ENCODE measurements at places on chromosomes 16 and 17. TPM values are rescaled to one million over a fixed set of nuclear protein-coding genes. Genes with fewer than 3 reads are reported as not detected.
A peak's percentile ranks its signal among the peaks of the same experiment; 100 is the strongest.

The CA5A gene
- not detected for total RNA-seq

The TIMP2 gene
- 220 TPM for total RNA-seq

The KCNJ18 gene
- total RNA-seq: not detected

The TGFB1I1 gene
- 208 TPM for total RNA-seq

DNA sequence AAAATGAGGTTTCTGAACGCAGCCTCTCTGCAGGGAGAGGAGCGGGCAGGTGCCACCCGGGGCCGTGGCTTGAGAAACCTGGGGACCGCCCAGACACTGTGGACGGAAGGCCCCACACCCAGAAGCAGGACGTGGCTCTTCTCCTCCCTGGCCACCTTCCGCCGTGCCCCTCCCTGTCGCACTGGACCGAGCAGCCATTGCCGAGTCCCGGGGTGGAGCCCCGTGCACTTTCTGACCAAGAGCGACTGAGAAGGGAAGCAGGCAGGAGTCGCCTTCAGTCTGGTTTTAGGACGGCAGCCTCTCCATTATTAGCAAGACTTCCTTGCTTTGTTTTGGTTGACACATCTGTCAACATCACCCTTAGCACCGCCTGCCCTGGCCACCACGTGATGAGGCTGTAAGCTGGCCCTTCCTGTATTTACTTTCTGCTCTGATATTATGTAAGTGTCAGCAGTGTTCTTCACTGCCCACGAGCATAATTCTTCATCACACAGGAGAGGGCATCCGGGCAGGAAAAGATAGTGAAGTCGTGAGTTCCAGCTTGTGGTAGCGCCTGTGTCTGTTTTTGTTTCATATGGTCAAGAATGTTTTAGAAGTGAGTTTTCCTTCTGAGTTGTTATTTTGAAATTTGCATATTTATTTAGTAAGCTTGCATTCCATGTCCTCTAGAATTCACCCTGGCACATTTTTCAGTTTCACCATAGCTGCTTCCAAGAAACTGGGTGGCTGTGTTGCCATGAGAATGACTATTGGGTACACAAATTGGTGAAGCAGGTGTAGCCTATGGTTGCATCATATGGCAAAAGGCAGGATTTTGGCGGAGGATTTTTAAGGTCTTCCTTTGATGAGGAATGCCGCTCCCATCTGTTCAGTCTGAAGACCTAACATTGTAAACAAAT is 1.0 kb downstream of the HERPUD1 start:
- H3K27me3 ChIP-seq: no peaks in the 10 kb centered on the region
- H3K4me1 ChIP-seq: peaks cover 20% of the 10 kb centered on the region
- peak; percentile 69 for ATAC-seq
- H3K27ac ChIP-seq: peak overlapping the region; percentile 94
- H3K4me3 ChIP-seq: peak overlapping the region; percentile 92

DNA sequence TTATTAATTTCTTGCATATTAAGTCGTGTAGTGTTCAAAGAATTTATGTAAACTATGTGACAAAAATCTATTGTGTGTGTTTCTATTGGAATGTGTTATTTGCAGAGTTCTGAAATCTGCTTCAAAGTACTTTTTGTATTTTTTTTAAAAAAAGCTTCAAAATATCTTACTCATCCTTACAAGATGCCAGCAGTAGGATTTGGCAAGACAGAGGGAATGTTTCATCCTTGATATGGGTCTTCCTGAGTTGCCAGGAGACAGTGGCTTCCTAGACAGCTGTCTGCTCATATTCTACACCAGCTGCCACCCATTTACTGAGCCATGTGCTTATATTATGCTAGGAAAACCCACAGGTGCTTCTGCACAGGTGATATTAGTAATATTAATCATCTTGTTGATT is 36.4 kb downstream of the EFCAB5 start:
- no peak for ATAC-seq
- no peaks in the 10 kb centered on the region for H3K36me3 ChIP-seq
- H3K4me1 ChIP-seq: no peaks in the 10 kb centered on the region
- H3K4me3 ChIP-seq: no peak overlapping the region

GRCh38 chr17:44557651-44558285 is 484 bp downstream of the FZD2 start:
- H3K4me1 ChIP-seq: peaks cover 2% of the 10 kb centered on the region
- ATAC-seq: peak; percentile 13
- peak overlapping the region; percentile 81 for H3K27ac ChIP-seq
- peaks cover 57% of the 10 kb centered on the region for H3K27me3 ChIP-seq
- H3K4me3 ChIP-seq: peak overlapping the region; percentile 78

DNA sequence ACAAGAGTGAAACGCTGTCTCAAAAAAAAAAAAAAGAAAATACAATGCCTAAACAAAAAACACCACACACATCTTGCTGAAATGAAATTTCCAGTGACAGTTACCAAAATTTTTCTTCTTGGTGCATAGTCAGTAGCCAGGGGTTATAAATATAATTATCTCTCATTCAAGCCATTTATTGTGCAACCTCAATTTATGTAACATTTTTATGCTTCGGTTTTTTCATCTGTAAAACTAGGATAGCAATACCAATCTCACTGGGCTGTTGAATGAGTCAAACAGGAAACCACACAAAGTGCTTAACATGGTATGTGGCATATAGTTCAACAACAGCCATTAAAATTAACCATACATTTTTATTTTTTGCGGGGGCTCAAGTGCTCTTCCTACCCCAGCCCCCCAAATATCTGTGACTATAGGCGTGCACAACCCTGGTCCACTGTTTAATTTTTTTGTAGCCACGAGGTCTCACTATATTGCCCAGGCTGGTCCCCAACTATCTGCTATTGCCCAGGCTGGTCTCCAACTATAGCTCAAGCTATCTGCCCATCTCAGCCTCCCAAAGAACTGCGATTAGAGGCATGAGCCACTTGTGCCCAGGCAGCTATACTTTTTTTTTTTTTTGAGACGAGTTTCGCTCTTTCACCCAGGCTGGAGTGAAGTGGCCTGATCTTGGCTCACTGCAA is 2.6 kb downstream of the COG4 start:
- H3K27ac ChIP-seq: no peak overlapping the region
- H3K4me1 ChIP-seq: no peaks in the 10 kb centered on the region
- H3K27me3 ChIP-seq: no peaks in the 10 kb centered on the region
- no peak overlapping the region for H3K4me3 ChIP-seq
- H3K36me3 ChIP-seq: no peaks in the 10 kb centered on the region

DNA sequence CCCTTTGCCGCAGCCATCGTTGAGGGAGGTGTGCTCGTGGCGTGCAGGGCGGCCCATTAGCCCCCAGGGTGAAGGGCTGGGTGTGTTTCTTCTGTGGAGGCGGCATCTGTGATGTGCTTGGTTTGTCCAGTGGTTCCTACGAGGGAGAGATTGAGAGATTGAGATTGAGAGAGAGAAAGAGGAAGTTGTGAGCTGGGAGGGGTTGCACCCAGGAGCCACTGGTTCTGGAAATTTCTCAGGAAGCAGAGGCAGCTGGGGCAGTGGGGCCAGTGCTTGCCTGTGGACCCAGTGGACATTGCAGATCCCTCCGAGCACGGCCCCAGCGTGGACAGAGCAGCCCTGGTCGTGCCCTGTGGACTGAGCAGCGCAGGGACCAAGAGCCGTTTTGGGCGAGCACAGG is 72.0 kb upstream of the ZNF750 start:
- H3K27me3 ChIP-seq: no peaks in the 10 kb centered on the region
- no peak overlapping the region for H3K27ac ChIP-seq
- H3K36me3 ChIP-seq: peaks cover 74% of the 10 kb centered on the region
- H3K4me3 ChIP-seq: no peak overlapping the region
- H3K4me1 ChIP-seq: no peaks in the 10 kb centered on the region
- peak; percentile 13 for ATAC-seq

DNA sequence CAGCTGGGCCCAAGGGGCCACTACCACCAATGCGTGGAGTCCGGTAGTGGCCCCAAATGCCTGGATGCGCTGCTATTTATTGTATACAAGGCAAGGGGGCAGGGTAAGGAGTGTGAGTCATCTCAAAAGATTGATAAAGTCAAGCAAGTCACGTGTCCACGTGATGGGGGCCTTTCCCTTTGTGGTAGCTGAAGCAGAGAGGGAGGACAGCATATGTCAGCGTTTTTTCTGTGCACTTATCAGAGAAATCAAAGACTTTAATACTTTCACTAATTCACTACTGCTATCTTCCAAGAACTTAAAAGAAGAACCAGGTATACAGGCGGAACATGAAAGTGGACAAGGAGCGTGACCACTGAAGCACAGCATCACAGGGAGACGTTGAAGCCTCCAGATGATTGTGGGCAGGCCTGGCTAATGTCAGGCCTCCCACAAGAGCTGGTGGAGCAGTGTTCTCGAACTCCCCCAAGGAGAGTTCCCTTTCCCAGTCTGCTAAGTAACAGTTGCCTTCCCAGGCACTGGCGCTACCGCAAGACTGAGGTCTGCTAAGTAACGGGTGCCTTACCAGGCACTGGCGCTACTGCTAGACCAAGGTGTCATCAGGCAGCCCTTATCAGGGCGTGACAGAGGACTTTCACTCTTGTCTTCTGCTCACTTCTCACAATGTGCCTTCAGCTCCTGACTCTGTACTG is 10.8 kb upstream of the ASB16 start:
- no peak overlapping the region for H3K27ac ChIP-seq
- H3K4me1 ChIP-seq: no peaks in the 10 kb centered on the region
- H3K27me3 ChIP-seq: no peaks in the 10 kb centered on the region
- no peak for ATAC-seq

DNA sequence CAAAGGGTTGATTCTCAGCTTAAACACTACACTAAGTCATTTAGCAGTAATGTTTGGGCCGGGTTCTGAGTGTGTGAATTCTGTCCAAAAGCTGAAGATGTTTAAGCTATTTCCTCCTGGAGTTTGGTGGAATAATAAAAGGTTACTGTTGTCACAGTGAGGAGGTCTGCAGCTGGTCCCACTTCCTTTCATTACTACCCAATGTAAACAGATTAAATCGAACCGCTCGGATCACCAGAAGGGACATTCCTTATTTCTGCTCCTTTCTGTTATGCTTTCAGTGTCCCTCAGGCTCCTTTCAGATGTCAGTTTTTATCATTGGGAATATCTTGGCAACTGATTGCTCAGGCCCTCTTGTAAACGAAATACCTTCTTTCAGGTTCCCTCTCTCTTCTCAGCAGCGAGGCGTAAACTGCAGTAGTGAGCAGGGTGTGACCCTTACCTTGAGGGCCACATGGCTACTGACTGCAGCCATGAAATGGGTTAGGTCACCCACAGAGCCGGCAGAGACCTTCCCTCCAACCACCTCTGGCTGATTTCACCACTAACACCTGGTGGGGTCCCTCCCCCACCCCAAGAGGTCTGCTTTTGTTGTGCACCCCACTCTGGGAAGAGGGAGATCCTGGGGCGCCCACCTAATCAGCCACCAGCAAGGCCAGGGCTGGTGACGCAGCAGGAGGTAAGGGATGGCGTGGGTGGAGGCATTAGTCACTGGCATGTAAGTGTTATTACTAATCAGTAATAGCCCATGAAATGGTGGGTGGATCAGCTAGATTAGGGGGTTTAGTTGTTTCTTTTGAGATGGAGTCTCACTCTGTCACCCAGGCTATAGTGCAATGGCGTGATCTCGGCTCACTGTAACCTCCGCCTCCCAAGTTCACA is 117.6 kb downstream of the VPS53 start:
- peaks cover 18% of the 10 kb centered on the region for H3K36me3 ChIP-seq
- no peaks in the 10 kb centered on the region for H3K27me3 ChIP-seq
- no peak for ATAC-seq
- no peak overlapping the region for H3K4me3 ChIP-seq
- peaks cover 6% of the 10 kb centered on the region for H3K4me1 ChIP-seq
- H3K27ac ChIP-seq: no peak overlapping the region

GRCh38 chr16:57348327-57348726 is 10.3 kb upstream of the CCL22 start:
- no peak overlapping the region for H3K4me3 ChIP-seq
- H3K4me1 ChIP-seq: no peaks in the 10 kb centered on the region
- no peak overlapping the region for H3K27ac ChIP-seq
- H3K27me3 ChIP-seq: no peaks in the 10 kb centered on the region
- H3K36me3 ChIP-seq: no peaks in the 10 kb centered on the region

DNA sequence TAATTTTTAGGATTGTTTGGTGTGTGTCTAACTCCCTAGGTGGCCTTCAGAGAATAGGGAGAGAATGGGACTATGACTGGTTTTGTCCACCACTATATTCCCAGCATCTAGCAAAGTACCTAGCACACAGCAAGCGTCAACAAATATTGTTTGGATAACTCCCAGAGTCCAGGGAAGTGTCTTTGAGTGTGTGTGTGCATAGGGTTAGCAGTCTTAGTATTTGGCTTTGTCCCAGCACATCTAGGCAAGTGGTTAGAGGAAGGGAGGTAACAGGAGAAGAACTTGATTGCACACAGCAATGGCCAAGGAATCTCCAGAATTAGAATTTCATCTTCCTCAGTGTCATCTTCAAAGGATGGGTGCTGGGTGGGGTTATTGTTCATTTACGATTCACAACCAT is 385.4 kb upstream of the CDH5 start:
- H3K27me3 ChIP-seq: no peaks in the 10 kb centered on the region
- no peaks in the 10 kb centered on the region for H3K36me3 ChIP-seq
- H3K4me3 ChIP-seq: no peak overlapping the region
